Activated CD8-positive, alpha-beta memory T cell treated with anti-CD3 and anti-CD28 coated beads, Interleukin-2, amount 10 ng/mL, durations not matched to agents 7 days and 5 days (primary cell): ENCODE measurements at places on chromosomes 16 and 17. TPM values are rescaled to one million over a fixed set of nuclear protein-coding genes. Genes with fewer than 3 reads are reported as not detected.

DNA sequence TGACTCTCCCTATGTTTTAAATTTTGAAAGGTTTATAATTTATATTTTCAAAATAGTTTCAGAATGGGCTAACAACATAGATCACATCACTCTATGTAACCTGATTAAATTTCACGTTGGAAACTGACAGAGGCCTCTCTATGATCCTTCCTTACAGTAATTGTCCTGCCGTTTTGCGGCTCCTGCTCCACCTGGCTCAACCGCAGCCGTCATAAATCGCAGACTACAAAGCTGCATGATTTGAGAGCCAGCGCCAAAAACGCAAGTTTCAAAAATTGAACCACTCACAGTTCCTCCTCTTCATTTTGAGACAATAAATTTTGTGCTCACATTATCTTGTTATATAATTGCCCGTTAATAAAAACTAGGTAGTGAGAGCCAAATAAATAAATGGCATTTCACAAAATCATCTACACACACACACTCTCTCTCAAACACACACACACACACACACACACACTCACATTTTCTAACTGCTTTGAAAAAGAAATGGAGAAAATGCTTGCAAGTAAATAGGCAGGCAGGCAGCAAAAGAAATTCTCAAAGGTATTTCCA lies 263.1 kb upstream of the PSMD7 start:
- no peaks in the 10 kb centered on the region for H3K4me1 ChIP-seq
- H3K36me3 ChIP-seq, result no peaks in the 10 kb centered on the region

DNA sequence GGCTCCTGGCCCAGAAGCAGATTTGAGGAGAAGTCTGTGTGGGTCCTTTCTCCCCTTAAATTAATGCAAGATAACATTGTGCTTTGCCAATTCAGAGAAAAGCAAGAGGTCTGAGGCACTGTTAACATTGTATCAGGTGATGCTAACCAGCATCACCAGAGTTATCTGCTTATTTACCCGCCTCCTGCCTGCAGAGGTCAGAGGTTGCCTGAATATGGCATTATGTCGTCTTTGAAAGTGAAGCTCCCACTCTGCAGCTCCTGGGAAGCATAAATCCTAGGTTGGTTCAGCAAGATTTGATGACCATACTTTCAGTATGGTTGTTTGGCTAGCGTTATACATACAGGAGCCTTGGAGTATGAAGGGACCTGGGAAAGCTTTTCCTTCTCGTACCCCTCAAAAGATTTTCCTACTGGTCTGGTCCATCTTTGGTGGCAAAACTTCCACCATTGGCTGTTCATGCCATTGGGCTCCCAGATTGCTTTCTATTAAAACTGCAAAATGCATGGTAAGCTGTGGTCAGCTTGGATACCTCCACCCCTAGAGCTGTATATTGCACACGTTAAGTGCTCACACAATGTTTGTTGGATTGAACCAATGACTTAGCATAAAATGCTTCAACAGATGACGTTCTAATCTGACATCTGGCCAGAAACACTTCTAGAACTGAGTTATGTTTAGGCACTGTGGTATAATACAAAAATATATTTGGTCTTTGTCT lies 24.1 kb downstream of the CHD9 start:
- DNase-seq, result no peak
- no peak overlapping the region for H3K27ac ChIP-seq
- peaks cover 10% of the 10 kb centered on the region for H3K4me1 ChIP-seq
- peaks cover 23% of the 10 kb centered on the region for H3K36me3 ChIP-seq
- no peaks in the 10 kb centered on the region for H3K27me3 ChIP-seq

- DNase-seq, result no peak
- H3K4me1 ChIP-seq, result peaks cover 8% of the 10 kb centered on the region
- no peak overlapping the region for H3K4me3 ChIP-seq
Measured at GRCh38 chr16:88963583-88963982, 13.4 kb downstream of the CBFA2T3 start.

- H3K4me1 ChIP-seq, result no peaks in the 10 kb centered on the region
- no peak overlapping the region for H3K4me3 ChIP-seq
- no peaks in the 10 kb centered on the region for H3K27me3 ChIP-seq
- no peak for DNase-seq
Measured at GRCh38 chr17:52294301-52294700, 135.8 kb upstream of the CA10 start.

DNA sequence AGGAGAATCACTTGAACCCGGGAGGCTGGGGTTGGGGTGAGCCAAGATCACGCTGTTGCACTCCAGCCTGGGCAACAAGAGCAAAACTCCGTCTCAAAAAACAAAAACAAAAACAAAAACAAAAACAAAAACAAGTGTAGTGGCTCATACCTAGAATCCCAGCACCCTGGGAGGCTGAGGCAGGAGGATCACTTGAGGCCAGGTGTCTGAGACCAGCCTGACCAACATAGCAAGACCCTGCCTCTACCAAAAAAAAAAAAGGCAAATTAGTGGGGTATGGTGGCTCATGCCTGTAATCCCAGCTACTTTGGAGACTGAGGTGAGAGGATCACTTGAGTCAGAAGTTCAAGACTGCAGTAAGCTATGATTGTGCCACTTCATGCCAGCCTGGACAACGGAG lies 26.4 kb upstream of the HAPSTR1 start:
- no peak overlapping the region for H3K4me3 ChIP-seq
- H3K27me3 ChIP-seq, result peaks cover 3% of the 10 kb centered on the region
- DNase-seq, result no peak
- H3K4me1 ChIP-seq, result peaks cover 26% of the 10 kb centered on the region

DNA sequence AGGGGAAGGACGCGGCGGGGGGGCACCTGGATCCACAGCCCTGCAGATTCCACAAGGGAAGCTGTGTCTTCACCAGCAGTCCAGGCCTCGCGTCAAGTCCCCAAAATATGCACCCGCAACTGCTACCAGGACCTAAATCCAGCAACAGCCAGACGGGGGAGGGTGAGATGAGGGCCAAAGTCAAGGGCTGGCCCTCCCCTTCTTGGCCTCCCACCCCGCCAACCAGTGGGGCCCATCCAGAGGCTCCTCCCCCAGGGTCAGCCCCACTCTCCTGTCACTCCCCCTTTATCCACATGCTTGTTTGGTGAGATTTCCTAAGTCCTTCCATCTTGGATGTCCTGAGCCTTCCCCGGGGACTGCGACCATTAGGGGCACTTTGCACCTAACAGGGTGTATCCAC lies 138.7 kb downstream of the ENGASE start:
- H3K27me3 ChIP-seq, result peaks cover 9% of the 10 kb centered on the region
- no peak overlapping the region for H3K27ac ChIP-seq
- no peaks in the 10 kb centered on the region for H3K36me3 ChIP-seq
- DNase-seq, result no peak
- no peaks in the 10 kb centered on the region for H3K4me1 ChIP-seq

DNA sequence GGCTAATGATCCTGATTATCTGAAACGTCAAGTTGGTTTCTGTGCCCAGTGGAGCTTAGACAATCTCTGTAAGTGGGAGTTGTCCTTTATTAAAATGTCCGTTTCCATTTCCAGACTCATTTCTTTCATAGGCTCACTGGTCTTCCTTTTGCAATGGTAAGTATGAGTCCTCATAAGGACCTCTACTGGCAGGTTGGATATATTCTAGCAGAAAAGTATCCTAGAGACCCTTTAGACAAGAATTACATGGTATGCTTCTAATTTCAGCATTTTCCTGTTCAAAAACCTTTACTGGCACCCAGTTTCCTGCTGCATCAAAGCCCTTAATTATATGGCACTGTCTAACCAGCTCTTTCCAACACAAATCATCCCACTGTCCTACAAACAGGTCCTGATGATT lies 28.1 kb upstream of the ARL2BP start:
- no peak overlapping the region for H3K27ac ChIP-seq
- H3K4me3 ChIP-seq, result no peak overlapping the region
- no peaks in the 10 kb centered on the region for H3K27me3 ChIP-seq
- DNase-seq, result no peak
- peaks cover 92% of the 10 kb centered on the region for H3K36me3 ChIP-seq

DNA sequence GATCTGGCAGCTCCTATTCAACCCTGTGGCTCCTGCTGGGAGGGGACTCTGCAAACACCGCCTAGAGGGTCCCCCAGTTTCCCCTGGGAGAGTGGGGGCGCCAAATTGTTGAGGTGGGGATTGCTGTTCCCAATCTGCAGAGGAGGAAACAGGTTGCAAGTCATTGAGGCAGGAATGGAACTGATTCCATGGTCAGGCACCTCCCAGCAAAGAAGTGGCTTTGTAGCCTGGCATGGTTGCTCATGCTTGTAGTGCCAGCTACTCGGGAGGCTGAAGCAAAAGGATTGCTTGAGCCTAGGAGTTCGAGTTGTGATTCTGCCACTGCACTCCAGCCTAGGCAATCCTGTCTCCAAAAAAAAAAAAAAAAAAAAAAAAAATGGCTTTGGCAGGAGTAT lies 198 bp upstream of the PYDC1 start:
- H3K36me3 ChIP-seq, result no peaks in the 10 kb centered on the region
- H3K27me3 ChIP-seq, result peaks cover 69% of the 10 kb centered on the region
- no peak overlapping the region for H3K27ac ChIP-seq
- H3K4me1 ChIP-seq, result peaks cover 22% of the 10 kb centered on the region
- H3K4me3 ChIP-seq, result peak overlapping the region; percentile 33

GRCh38 chr16:3461151-3461550 lies 17.7 kb downstream of the NAA60 start:
- peak; percentile 63 for DNase-seq
- peaks cover 61% of the 10 kb centered on the region for H3K4me1 ChIP-seq
- peaks cover 14% of the 10 kb centered on the region for H3K36me3 ChIP-seq
- no peaks in the 10 kb centered on the region for H3K27me3 ChIP-seq
- H3K27ac ChIP-seq, result peak overlapping the region; percentile 35

DNA sequence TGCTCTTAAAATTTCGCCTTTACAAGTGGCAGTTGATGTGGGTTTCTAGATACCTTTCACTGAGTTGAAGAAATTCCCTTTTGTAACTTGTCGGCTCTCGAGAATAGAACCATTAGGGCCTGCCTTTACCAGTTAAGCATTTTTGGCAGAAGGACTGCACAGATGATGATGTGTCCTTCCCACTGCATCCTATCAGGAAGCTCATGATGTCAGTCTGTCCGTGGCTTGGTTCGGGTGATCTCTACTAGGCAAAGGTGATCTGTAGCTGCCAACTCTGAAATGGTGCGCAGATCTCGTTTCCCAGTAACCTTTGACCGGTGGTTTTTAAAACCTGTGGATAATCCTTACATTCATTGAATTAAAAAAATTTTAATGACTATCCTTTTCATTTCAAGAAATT lies 49.7 kb downstream of the ZNRF1 start:
- no peak for DNase-seq
- H3K27ac ChIP-seq, result no peak overlapping the region
- H3K4me3 ChIP-seq, result no peak overlapping the region
- peaks cover 8% of the 10 kb centered on the region for H3K36me3 ChIP-seq
- H3K4me1 ChIP-seq, result no peaks in the 10 kb centered on the region

DNA sequence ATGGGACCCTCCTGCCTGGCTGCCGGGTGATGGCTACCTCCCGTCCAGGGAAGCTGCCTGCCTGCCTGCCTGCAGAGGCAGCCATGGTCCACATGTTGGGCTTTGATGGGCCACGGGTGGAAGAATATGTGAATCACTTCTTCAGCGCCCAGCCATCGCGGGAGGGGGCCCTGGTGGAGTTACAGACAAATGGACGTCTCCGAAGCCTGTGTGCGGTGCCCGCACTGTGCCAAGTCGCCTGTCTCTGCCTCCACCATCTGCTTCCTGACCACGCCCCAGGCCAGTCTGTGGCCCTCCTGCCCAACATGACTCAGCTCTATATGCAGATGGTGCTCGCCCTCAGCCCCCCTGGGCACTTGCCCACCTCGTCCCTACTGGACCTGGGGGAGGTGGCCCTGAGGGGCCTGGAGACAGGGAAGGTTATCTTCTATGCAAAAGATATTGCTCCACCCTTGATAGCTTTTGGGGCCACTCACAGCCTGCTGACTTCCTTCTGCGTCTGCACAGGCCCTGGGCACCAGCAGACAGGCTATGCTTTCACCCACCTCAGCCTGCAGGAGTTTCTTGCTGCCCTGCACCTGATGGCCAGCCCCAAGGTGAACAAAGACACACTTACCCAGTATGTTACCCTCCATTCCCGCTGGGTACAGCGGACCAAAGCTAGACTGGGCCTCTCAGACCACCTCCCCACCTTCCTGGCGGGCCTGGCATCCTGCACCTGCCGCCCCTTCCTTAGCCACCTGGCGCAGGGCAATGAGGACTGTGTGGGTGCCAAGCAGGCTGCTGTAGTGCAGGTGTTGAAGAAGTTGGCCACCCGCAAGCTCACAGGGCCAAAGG lies 36.8 kb downstream of the NLRC5 start:
- peaks cover 73% of the 10 kb centered on the region for H3K36me3 ChIP-seq
- no peak for DNase-seq
- H3K4me1 ChIP-seq, result peaks cover 73% of the 10 kb centered on the region
- no peaks in the 10 kb centered on the region for H3K27me3 ChIP-seq
- no peak overlapping the region for H3K4me3 ChIP-seq
- no peak overlapping the region for H3K27ac ChIP-seq

DNA sequence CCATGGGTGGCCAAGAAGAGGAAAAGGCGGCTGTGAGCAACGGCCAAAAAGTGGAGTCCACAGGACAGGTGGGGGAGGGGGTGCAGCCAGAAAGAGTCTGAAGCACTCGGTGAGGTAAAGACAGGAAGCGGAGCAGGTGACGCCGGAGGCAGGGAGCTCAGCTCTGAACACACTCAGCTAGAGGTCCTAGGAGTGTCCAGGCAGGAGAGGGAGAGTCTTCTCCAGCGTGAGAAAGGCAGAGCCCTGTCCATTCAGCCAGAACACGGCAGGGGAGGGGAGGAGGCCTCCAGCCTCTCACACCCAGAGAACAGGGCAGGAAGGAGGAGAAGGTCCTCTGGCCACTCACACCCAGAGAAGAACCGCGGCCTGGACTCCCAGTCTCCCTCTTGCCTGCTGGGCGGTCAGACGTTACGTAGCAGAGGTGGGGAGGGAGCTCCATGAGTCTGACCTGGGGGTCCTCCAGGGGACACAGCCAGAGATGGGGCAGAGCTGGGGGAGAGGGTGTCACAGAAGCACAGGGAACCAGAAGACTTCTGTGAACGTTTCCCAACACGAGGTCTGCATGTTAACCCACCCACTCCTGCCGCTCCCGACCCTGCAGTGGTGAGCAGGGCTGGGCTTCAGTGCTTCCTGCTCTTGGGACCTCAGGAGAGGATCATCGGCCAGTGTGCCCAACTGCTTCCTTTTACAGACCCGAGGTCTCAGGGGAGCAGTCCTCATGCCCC lies 89.2 kb downstream of the ABR start:
- DNase-seq, result no peak
- no peaks in the 10 kb centered on the region for H3K4me1 ChIP-seq
- peaks cover 14% of the 10 kb centered on the region for H3K36me3 ChIP-seq
- H3K27me3 ChIP-seq, result no peaks in the 10 kb centered on the region
- H3K27ac ChIP-seq, result no peak overlapping the region

CES5A gene
- total RNA-seq, result not detected

MPV17L gene
- total RNA-seq, result 0.26 TPM

FN3K gene
- 2.7 TPM for total RNA-seq

SLC25A10 gene
- 32.8 TPM for total RNA-seq

HAS3 gene
- total RNA-seq, result 0.29 TPM

CCL7 gene
- not detected for total RNA-seq
